ENCODE measurements at places on chromosomes 4 and X.
A peak's percentile ranks its signal among the peaks of the same experiment; 100 is the strongest.

DNA sequence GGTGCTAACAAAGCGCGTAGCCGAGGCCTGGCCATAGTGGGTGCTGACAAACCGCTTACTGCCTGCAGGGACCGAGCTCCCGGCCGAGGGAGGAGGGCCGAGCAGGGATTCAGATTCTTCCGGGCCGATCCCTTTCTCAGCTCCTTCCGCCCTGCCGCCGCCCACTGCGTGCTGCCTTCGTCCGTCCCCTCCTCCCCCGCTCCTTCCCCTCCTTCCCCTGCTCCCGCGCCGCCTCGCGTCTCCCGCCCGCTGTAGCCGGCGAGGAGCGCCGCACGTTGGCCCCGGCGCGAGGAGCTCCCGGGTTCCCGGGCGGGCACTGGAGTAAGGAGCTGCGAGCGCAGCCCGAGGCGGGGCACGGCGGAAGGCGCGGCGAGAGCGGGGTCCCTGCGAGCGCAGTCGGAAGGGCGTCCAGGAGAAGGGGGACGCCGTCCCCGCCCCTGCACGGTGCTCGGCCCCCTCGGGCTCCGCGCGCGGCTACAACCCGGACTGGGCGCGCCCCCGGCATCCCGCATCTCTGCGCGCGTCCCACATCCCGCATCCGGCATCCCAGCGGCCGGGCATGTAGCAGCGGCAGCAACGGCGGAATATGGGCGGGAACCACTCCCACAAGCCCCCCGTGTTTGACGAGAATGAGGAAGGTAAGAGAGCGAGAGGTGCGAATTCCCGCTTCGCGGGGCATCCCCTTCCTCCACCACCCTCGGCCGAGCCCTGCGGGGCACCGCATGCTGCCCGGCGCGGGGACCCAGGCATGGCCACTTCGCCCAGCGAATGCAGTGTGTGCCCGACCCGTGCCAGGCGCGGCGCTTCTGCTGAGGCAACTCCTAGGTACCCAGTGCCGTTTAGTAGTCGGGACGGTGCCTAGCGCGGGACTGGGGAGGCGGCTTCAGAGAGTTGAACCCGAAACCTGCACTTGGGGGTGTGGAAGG is at the start of gene STK32B:
STK32B (plus strand) TSS at position 203 of the 926 bp plus-strand sequence.
- DNase-seq, result peak; percentile 4

DNA sequence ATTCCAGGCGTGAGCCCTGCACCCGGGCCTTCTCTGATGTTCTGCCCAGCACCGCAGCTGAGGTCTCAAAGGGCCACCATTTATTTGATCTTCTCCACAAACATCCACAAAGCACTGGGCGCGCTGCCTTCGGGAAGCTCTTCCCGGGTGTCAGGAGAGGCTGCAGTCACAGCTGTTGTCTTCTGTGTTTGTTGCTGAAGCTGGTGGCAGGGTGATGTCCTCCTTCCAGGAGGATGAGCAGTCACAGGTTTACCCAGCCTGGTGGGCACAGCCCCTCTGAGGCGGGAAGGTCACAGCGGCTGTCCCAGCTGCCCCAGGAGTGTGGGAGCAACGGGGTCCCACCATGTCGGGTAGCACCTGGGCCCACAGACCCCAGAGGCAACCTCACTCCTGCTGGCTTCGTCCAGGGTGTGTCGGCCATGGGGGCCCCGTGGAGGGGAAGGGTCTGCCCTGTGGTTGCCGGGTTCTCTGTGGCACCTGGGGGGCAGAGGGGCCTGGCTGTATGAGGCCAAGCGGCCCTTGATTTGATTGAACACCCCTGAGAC is 27.6 kb downstream of the FGFRL1 start:
- DNase-seq, result no peak

DNA sequence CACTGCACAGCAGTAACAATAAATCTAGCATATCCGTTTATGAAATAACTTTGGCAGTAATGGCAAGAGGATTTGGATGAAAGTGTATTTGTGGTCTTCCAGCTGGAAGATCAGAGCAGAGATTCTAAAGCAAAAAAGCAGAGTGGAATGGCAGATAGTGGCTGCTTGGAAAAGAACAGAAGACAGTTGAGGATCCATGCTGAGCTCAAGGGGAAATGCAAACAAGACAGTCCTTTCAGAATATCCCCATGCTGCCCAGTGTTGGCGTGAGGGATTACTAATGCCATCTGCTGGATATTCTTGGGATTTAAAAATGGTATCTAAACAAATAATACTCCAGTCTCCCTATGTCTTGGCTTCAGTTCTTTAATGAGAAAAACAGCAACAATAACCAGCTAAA is 629.1 kb upstream of the ATOH1 start:
- no peak for DNase-seq

GRCh38 chrX:97397371-97397770 is 513.7 kb downstream of the RPA4 start:
- DNase-seq, result no peak

DNA sequence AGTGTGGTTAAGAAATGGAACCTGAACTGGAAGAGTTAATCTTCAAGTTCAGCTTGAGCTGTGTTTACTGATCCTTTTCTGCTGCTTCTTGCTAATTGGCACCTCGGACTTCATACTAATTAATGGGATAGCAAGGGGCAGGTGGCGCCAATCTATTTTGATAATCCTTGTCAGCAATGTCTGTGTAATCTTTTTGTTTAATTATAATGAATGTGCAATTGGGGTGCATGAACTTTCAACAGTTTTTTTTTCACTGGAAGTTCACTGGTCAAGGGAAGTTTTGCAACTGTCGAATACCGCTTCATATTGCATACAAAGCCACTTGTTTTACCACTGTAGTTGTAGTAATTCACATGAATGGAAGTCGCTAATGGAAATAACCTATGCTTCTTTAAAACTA is 261.0 kb downstream of the BMPR1B start:
- no peak for DNase-seq

GRCh38 chr4:122661176-122662160 is 40.6 kb upstream of the IL21 start:
- no peak for DNase-seq

DNA sequence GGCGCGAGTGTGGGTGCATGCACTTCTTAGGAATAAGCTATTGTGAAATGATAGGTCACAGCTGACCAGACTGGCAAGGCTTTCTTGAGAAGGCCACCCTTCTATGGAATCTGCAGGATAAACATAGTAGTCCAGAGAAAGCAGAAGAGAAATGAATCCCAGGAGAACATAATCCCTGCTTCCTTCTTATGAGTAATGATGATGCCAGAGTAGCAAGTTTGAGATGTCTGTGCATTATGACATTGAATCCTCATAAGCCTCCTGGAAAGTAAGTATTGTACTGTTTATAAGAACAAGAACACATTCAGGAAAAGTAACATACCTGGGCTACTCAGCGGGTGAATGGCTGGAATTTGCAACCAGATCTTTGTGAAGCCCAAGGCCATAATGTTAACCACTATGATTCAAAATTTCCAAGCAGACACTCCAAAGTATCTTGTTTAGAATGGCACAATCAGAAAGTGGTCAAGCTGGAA is 272.1 kb upstream of the HS3ST1 start:
- DNase-seq, result no peak
